ENCODE measurements at places on chromosomes 1 and 21. TPM values are rescaled to one million over a fixed set of nuclear protein-coding genes. Genes with fewer than 3 reads are reported as not detected.

- DNase-seq: no peak
Measured at GRCh38 chr1:113895098-113895497, 7.7 kb upstream of the BCL2L15 start.

DNA sequence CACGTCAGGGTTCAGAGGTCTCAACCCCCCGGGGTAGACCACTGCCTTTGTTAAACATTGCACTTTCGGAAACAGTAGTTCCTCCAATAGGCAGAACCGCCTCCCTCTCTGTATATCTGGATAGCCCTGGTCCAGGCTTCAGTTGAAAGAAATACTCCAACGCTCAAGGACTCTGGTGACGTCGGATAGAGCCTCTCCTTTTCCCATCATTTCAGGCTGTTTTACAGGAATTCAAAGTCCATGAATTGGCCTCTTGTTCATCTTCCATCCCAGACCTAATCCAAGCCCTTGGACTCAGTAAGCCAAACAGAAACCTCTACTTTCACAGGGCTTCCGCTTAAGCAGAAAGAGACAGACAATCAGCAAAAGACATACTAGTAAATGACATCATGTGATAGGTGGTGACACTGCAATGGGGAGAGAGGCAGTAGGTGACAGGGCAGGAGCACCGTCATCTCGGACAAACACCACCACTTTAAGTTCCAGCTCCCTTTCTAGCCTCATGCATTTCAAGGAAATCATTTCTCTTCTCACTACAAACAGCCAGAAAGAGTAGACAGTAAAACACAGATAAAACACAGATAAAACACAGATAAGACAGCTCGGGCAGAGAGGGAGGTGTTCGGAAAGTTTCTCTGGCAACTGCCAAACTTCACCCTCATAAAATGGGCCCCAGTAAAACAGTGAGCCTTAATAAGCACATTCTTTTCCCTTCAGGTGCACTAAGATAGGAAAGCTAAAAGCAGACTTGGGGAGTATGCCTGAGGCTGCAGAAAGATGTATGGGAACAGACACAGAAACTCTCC is 2.3 kb upstream of the PLA2G2A start:
- DNase-seq: no peak

DNA sequence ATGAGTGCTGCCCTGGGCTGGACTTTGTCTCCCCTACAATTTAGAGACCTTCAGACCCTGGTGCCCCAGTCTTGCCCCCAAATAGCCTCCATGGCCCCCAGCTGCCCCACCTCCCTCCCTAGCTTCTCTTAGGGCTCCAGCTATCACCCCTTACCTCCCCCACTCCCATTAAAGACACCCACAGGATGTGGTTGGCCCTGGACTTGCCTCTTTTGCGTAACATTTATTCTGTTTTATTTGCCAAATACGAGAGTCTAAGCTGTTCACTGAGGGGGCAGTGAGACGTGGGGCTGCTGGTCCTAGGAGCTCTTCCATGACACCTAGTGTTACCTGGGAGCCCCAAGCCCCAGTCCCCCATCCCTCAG is 4.5 kb downstream of the ZC3H12A start:
- DNase-seq: no peak

DNA sequence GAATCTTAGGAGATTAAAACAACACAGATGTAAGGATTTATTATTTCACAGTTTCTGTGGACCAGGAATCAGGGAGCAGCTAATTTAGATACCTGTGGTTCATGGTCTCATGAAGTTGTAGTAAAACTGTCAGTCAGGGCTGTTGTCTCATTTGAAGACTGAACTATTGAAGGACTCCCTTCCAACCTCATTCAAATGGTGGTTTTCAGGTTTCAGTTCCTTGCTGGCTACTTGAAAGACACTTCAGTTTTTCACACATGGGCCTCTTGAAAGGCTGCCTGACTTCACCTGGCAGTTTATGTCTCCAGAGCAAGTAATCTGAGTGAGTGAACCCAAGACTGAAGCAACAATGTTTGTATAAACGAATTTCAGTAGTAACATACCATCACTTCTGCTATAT is 915.9 kb downstream of the PLA2G4A start:
- no peak for DNase-seq

The CA14 gene
- polyA plus RNA-seq: 8.1 TPM

Data from right renal pelvis (tissue), 4 donors.